ENCODE measurements at places on chromosomes 7 and 10. TPM values are rescaled to one million over a fixed set of nuclear protein-coding genes. Genes with fewer than 3 reads are reported as not detected.

DNA sequence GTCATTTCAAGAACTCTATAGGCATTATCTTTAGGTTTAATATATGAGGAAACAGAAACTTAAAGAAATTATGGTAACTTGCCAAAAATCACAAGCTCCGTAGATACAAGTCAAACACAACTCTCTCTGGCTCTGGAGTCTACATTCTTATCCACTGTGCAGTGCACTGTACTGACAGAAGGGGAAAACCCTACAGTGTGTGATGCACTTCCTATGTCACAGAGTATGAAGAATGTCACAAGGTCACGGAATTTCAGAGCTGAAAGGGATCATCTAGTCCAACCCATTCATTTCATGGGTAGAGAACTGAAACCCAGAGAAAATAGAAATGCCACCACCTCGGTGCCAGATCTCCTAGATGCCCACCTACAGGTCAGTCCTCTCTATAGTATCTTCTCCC, 86.1 kb downstream of the LRRTM3 start:
- no peak for DNase-seq

GRCh38 chr10:88110355-88110754, 246.9 kb downstream of the PTEN start:
- no peak for DNase-seq

DNA sequence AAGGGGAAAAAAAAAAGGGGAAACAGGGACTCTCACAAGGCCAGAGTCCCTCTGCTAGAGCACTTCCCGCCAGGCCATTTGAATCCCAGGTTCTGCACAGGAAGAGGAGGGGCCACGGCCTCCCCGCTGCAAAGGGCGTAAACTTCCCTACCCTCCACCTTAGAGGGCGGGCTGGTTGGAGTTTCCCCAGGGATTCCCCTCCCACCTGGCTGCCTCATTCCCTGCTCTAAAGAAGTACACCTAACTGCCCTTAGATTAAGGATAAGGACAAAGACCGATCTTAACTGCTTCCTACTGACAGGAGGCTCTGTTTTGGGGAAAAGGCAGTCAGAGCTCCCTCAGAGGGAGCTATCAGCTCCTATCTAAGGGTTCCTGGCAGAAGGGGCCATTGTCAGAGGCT, 102.0 kb upstream of the ARMC3 start:
- no peak for DNase-seq

DNA sequence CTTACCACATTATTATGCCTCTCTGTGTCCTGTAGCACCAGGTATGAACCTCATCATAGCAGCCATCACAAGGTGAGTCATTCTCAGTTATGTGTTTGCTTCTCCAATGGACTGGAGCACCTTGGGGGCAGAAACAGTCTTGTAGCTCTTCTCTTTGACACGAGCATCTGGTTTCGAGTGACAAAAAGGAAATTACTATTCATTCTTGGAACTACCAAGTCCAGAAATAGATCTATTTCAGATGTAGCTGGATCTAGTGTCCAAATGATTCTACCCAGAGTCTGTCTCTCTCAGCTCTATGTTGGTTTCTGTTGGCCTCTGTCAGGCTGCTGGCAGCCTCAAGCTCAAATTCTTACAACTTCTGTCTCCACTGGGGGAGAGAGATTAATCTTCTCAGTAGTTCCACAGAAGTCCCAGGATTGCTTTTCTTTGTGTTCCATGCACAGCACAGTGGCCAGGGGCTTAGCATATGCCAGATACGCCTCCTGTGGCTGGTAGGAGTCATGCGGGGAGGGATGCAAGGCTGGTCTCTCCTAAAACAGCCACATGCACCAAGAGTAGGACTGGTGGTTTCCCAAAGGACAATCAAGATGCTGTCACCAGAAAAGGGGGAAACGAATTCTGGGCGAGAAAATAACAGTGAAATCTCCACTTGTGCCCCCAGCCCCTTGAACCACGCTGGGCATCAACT, 37.2 kb upstream of the PAPSS2 start:
- DNase-seq: no peak

COL1A2 gene
- 149 TPM for total RNA-seq

DNA sequence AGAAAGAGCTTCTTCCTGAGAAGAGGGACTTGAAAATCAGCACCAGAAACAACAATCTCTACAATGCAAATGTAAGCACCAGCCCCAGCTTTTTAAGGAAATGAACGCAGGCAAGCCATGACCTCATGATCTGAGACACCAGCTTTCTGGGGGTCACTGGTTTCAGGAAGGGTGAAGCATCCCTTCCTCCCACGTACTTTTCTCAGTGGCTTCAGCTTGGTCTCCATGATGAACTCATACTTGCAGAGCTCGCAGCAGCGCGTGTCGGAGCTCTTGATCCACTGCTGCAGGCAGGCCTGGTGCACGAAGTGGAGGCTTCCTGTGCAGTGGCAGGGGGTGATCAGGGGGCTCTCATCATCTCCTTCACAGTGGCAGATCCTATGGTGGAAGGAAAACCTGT, 87.0 kb downstream of the ALOX5 start:
- DNase-seq: no peak

PAPOLB gene
- total RNA-seq: 0.06 TPM

GRCh38 chr7:16849296-16850148, 32.3 kb downstream of the AGR3 start:
- DNase-seq: no peak

DNA sequence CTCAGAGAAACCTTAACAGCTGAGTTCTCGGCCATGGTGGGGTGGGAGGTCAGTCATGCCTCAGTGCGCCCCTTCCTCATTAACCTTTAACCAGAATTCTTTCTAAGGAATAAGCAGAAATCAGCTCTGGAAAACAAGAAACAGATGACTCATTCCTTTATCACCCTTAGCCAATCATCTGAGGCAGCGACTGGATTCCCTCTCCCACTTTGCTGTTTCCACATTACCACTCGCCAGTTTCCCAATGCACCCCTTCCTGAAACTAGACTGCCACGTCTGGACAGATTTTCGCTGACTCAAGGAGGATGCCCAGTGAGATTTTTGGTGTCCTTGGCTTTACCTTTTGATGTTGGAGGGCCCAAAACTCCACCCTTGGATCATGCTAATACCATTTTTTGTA, 223.8 kb downstream of the PLXDC2 start:
- DNase-seq: no peak

- no peak for DNase-seq
These were observed 17.9 kb upstream of the ACBD5 start for GRCh38 chr10:27258492-27258837.

EBLN1 gene
- not detected for total RNA-seq

DNA sequence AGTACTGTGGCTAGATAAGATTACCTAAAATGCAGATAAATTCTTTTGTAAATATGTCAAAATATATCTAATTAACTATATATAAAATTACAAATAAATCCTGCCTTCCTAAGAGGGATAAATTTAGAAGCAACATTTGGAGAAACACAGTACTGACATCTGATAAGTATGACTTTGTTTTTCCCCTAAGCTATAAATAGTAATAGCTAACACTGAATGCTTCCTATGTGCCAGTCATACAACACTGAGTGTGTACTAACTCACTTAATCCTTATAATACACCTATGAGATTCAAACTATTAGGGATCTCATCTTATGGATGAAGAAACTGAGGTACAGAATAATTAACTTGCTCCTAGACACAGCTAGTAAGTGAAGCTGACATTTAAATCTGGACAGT, 733.4 kb downstream of the MAGI2 start:
- DNase-seq: no peak

DNA sequence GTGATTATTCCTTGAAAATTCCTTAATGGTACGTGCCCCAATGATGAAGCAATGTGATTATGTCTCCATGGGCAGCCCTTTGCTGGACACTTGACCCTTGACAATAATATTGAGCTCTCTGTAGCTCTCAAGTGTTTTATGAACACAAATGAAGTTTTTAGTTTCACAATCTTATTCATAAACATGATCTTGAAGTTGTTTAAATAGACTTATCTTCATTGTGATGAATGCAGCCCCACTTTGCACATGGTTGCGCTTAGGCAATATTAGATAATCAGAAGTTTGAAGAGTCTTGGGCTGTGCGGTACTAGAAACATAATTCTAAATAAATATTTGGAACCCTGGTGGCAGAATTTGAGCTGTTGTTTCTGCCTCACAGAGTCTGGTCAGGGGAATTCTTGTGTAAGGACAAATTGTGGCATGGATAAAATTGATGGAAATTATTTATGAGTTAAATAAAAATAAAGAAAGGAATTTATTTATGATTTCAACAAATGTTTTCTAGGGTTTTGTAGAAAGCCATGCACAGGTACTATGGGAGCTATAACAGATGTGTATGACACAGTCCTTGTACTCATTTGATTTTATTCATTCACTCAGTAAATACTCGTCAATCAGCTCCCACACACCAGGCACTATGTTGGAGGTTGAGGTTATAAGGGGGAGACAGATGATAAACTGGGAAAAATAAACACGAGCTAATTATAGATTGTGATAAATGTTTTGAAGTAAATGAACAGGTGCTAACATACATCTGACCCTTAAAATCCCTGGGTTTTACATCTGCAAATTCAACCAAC, 217.9 kb downstream of the GALNT17 start:
- DNase-seq: no peak

DNA sequence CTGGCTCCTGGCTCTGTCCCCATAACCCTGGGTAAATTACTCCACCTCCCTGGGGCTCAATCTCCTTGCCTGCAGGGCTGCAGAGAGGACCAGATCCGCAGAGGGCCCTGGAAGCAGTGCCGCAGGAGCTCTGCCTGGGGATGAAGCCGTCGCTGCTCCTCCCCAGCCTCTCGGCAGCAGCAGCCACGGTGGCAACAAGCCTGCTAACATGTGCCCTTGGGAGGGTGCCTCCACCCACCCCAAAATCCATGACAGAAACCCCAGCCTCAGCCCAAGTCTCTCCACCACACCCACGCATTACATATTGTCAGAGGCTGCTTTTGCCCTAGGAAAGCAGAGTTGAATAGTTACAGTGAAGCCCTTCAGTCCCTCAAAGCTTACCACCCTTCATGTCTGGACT, 486.4 kb upstream of the FOXK1 start:
- DNase-seq: no peak

KEL gene
- total RNA-seq: 0.28 TPM

DNA sequence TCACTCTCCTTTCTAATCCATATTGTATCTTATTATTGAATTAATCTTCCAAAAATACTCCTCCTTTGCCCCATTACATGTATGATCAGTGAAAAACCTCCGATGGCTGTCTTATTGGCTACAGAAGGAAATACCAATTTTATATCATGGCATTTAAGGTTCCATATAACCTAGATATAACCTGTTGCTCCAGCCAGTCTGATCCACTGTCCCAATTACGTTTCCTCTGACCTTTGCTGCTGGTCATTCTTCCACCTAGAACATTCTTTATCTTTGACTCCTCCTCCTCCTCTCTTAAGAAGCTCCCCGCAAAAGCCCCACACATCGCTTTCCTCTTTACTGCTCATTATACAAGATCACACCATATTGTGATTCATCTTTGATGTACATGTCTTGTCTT, 161.5 kb downstream of the RNLS start:
- DNase-seq: no peak
